ENCODE measurements at places on chromosomes 4 and X. TPM values are rescaled to one million over a fixed set of nuclear protein-coding genes. Genes with fewer than 3 reads are reported as not detected.

DNA sequence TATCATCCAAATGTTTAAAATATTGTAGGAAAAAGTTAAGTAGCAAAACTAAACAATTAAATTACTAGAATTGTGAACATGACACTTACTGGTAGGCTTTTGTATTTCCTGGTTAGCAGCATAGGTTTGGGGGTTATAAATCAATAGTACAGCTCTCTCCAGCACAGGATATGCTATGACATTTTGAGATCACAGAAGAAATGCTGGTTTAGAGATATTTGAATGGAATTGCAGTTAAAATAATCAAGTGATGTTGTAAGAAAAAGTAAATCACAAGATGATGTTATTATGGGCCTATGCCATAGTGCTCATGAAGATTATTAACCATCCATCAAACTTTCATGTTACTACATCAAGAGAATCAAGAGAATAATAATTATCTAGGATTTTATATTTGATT is 1079.9 kb upstream of the SLIT2 start:
- H3K4me1 ChIP-seq, result no peaks in the 10 kb centered on the region
- no peaks in the 10 kb centered on the region for H3K27me3 ChIP-seq
- no peak for DNase-seq
- H3K36me3 ChIP-seq, result no peaks in the 10 kb centered on the region

GRCh38 chr4:52032005-52032404 is 6.1 kb downstream of the SGCB start:
- H3K27me3 ChIP-seq, result no peaks in the 10 kb centered on the region
- H3K36me3 ChIP-seq, result peaks cover 5% of the 10 kb centered on the region
- no peak for DNase-seq
- peaks cover 15% of the 10 kb centered on the region for H3K4me1 ChIP-seq
- no peak overlapping the region for H3K4me3 ChIP-seq

DNA sequence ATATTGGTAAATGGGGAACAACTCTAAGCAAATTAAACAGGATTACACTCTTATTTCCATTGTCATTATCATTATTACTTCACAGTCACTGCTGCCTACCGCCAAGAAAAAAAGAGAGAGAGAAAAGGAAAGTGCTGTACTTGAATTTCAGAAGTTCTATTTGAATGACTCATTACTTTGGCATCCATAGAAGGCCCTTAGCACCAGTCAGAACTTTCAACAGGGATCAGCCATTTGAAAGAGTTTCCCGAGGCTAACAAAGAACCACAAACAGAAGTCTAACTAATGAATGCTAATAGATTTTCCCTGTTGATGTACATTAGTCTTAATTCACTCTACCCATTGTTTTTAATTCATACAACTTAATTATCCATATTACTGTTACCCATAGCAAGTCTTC is 116.3 kb downstream of the SHROOM4 start:
- no peak overlapping the region for H3K27ac ChIP-seq
- no peaks in the 10 kb centered on the region for H3K36me3 ChIP-seq
- H3K4me3 ChIP-seq, result no peak overlapping the region
- peaks cover 4% of the 10 kb centered on the region for H3K27me3 ChIP-seq

GRCh38 chr4:23972805-23973204 is 83.0 kb upstream of the PPARGC1A start:
- H3K27me3 ChIP-seq, result no peaks in the 10 kb centered on the region
- no peaks in the 10 kb centered on the region for H3K4me1 ChIP-seq
- no peaks in the 10 kb centered on the region for H3K36me3 ChIP-seq
- H3K4me3 ChIP-seq, result no peak overlapping the region
- H3K27ac ChIP-seq, result no peak overlapping the region

DNA sequence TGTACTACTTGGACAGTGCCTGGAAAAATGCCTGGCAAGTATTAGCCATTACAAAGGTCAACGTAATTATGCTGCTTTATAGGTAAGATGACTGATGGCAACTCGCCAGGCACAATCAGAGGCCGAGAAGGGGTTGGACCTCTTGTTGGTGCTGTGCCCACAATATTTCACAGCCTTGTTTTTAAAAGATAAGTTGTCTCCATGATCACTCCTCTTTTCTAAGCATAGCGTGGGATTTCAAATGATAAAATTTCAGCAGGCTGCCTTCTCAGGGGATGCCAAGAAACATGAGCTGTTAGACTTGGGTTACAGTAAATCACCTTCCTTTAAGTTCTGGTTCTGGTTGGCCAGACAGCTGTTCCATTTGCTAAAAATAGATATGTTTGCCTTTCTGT is 26.9 kb downstream of the HOPX start:
- peaks cover 20% of the 10 kb centered on the region for H3K27me3 ChIP-seq
- H3K4me1 ChIP-seq, result peaks cover 70% of the 10 kb centered on the region
- H3K4me3 ChIP-seq, result peak overlapping the region; percentile 84
- peak overlapping the region; percentile 82 for H3K27ac ChIP-seq

DNA sequence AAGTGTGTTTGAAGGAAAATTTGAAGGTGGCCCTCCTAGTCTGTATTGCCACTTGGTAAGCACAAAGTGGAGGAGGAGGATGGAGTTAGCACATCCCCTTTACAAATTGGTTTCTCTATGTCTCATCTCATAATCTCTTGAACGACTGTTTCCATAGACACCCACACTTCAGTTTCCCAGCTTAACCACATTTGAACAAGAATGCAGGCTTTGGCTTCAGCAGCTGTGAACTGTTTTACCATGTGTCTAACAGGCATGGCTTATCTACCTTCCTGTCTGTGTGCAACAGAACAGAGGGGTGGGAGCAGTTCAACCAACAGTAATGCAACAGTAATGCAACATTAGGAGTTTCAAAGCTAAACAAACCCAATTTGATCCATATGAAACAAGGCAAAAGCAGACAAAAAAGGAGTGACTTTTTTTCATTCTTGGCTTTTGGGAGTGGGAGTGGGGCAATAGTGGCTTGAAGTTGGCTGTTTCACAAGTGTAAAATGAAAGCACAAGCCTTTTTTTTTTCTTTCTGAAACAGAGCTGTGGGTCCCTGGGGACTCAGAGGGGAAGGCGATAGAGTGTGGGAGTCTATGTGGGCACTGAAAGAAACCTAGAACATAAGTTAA is 108.0 kb downstream of the ITM2A start:
- H3K36me3 ChIP-seq, result peaks cover 26% of the 10 kb centered on the region
- peak overlapping the region; percentile 92 for H3K27ac ChIP-seq
- H3K27me3 ChIP-seq, result no peaks in the 10 kb centered on the region
- H3K4me1 ChIP-seq, result peaks cover 72% of the 10 kb centered on the region
- peak; percentile 70 for DNase-seq

- no peaks in the 10 kb centered on the region for H3K36me3 ChIP-seq
- peaks cover 4% of the 10 kb centered on the region for H3K27me3 ChIP-seq
- DNase-seq, result no peak
Measured at GRCh38 chr4:79872738-79873137, 200.3 kb downstream of the ANTXR2 start.

GRCh38 chrX:134661295-134661694 is 3.0 kb upstream of the PLAC1 start:
- H3K36me3 ChIP-seq, result no peaks in the 10 kb centered on the region
- no peak for DNase-seq

- DNase-seq, result peak; percentile 13
- H3K27ac ChIP-seq, result no peak overlapping the region
- H3K27me3 ChIP-seq, result peaks cover 4% of the 10 kb centered on the region
- no peaks in the 10 kb centered on the region for H3K36me3 ChIP-seq
Measured at GRCh38 chr4:77358315-77358928, 201.4 kb downstream of the CCNG2 start.

GRCh38 chr4:102263024-102263787 is 82.1 kb downstream of the SLC39A8 start:
- H3K36me3 ChIP-seq, result peaks cover 15% of the 10 kb centered on the region
- no peaks in the 10 kb centered on the region for H3K27me3 ChIP-seq
- peaks cover 12% of the 10 kb centered on the region for H3K4me1 ChIP-seq
- H3K4me3 ChIP-seq, result no peak overlapping the region
- DNase-seq, result peak; percentile 19

GRCh38 chr4:129532573-129532972 is 436.6 kb downstream of the C4orf33 start:
- H3K4me1 ChIP-seq, result no peaks in the 10 kb centered on the region
- no peak overlapping the region for H3K27ac ChIP-seq
- no peaks in the 10 kb centered on the region for H3K36me3 ChIP-seq
- no peak overlapping the region for H3K4me3 ChIP-seq
- H3K27me3 ChIP-seq, result no peaks in the 10 kb centered on the region

GRCh38 chr4:180542445-180543100 is 1700.6 kb upstream of the TENM3 start:
- H3K4me1 ChIP-seq, result no peaks in the 10 kb centered on the region
- no peaks in the 10 kb centered on the region for H3K36me3 ChIP-seq
- H3K27ac ChIP-seq, result no peak overlapping the region
- no peak overlapping the region for H3K4me3 ChIP-seq
- no peaks in the 10 kb centered on the region for H3K27me3 ChIP-seq

The TCEAL6 gene
- not detected for total RNA-seq

The GPAT3 gene
- 1.6 TPM for total RNA-seq

The SH3TC1 gene
- 17.5 TPM for total RNA-seq

The CXCL8 gene
- total RNA-seq, result 0.18 TPM

The G6PD gene
- total RNA-seq, result 92.5 TPM

The RHOXF2 gene
- total RNA-seq, result not detected

The EMD gene
- 96.6 TPM for total RNA-seq

The ENPP6 gene
- total RNA-seq, result 0.40 TPM

The PTTG2 gene
- total RNA-seq, result not detected

The FHIP1A gene
- total RNA-seq, result 0.76 TPM

The UNC5C gene
- not detected for total RNA-seq
